Iris pigment epithelial cell (primary cell): ENCODE measurements at places on chromosomes 6 and 20.

GRCh38 chr20:13291157-13291556 is 70.1 kb downstream of the ISM1 start:
- DNase-seq = no peak

- no peak for DNase-seq
These were observed 15.4 kb downstream of the PTK7 start for GRCh38 chr6:43091436-43091991.

GRCh38 chr6:29681811-29682210 is 859 bp upstream of the ZFP57 start:
- peak; percentile 14 for DNase-seq

DNA sequence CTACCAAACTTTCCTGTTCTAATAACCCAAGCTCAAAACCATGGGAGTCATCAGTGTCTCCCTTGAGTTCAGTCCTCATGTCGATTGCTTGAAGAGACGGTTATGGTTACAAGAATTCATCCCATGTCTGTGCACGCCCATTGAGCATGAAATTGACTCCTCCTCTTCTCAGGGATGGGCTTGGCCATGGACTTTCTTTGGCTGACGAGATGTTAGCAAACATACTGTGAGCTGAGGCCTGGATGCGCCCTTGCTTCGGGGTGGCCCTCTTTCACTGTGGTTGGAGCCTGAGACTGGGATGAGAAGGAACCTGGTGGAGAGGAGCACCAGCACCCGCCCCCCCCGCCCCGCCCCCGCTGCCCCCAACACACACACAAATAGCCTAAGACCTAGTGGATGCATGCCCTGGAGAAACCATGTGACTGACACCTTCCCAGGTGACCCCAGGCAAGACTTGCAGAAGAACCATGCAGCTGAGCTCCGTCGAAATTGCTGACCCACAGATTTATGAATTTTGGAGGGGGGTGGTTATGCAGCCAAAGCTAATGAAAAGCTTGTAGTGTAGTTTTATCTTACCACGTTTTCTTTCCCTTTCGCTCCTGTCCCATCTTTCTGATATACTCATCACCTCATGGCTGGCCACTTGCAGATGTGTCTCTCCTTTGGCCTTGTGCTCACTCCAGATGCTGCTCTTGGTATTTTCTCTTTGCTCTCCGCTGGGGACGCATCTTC is 231.4 kb downstream of the CDH4 start:
- no peak for DNase-seq

GRCh38 chr6:56649053-56649769 is 6.5 kb upstream of the DST start:
- peak; percentile 79 for DNase-seq

DNA sequence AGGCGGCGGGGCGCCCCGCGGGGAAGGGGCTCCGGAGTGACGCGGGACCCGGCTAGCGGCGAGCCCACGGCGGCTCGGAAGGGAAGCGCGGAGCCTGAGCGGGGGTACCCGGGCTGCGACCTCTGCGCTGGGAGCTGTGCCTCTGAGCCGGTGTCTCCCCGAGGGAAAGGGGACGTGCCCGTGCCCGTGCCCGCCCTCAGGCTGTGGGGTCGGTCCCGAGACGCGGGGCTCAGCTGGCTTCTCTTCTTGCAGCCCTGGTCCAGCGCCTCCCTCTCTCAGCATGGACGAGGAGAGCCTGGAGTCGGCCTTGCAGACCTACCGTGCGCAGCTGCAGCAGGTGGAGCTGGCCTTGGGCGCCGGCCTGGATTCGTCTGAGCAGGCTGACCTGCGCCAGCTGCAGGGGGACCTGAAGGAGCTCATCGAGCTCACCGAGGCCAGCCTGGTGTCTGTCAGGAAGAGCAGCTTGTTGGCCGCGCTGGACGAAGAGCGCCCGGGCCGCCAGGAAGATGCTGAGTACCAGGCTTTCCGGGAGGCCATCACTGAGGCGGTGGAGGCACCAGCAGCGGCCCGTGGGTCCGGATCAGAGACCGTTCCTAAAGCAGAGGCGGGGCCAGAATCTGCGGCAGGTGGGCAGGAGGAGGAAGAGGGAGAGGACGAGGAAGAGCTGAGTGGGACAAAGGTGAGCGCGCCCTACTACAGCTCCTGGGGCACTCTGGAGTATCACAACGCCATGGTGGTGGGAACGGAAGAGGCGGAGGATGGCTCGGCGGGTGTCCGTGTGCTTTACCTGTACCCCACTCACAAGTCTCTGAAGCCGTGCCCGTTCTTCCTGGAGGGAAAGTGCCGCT is 686 bp downstream of the ZGPAT start:
- peak; percentile 32 for DNase-seq

GRCh38 chr6:121515630-121516265 is 80.3 kb downstream of the GJA1 start:
- DNase-seq = peak; percentile 45

- no peak for DNase-seq
These were observed 29.8 kb upstream of the MOCS1 start for GRCh38 chr6:39964094-39964493.

GRCh38 chr6:4322846-4323309 is 187.5 kb upstream of the ECI2 start:
- DNase-seq = peak; percentile 36

DNA sequence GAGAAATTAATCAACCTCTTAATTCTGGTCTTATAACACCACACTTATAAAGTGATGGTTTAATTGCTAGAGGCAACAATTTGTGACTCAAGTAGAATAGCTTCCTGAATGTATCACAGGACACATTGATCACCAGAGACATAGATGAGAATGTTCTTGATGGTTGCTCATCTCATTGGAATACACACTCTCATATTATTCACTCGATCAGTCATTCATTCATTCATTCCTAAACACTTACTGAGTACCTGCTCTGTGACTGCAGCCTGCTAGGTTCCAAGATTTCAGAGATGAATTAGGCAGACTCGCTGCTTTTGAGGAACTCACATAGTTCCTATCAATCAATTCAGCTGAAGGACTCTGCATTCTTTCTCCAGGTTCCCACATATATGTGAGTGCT is 365.1 kb upstream of the SOX4 start:
- DNase-seq = peak; percentile 36

GRCh38 chr6:41877051-41877680 is 18.0 kb downstream of the USP49 start:
- no peak for DNase-seq

GRCh38 chr6:82237013-82237412 is 10.5 kb downstream of the IBTK start:
- peak; percentile 24 for DNase-seq

GRCh38 chr20:39338469-39339376 is 376.6 kb downstream of the DHX35 start:
- DNase-seq = no peak
